ENCODE measurements at places on chromosomes 7 and 10.
A peak's percentile ranks its signal among the peaks of the same experiment; 100 is the strongest.

DNA sequence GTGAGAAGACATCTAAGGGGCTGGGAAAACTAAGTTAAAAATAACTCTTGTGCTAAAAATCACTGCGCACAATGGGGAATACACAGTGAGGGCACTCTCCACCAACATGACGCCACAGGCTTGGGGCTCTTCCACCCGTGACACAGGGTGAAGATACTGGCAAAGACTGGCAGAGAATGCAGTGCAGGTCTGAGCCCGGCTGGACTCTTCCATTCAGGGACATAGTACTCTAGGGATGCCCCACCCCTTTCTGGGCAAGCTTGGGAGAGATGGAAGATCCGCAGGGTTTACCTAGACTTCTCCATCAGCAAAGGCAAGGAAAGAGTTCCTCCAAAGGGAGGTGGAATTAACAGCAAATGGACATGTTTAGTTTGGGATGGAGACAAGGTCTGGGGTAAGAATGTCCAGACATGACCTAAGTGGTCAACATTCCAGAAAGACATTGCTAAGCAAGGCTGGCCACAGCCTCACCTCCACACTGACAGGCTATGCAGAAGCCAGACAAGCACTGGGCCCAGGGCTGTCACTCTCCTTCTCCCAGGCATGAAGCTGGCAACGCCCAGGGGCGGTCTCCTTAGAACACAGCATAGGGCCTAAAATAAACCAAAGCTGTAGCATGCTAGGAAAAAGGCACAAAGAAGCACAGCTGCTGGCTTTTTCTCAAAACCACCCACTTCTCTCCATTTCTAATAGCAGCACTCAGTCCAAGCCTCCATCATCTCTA, 28.1 kb downstream of the XPNPEP1 start:
- DNase-seq, result no peak

- DNase-seq, result no peak
These were observed 60.7 kb downstream of the TMEM209 start for GRCh38 chr7:130144312-130145171.

DNA sequence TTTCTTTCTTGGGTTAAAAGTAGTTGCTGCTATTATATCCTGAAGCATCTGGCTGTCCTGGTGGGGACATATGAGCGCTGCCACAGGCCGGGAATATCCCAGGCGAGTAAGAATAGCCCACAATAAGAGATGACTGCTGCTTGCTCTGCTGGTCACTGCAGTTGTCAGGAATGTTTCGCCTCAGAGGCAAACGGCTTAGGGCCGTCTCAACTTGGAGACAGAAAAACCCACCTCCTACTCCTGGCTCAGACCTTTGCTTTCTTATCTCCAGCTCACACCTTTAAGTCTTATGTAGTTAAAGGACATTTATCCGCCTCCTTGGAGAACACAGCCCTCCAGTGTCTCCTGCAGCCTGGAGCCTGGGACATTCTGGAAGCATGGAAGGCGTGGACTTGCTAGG, at the start of gene GJD4:
GJD4 (plus strand) TSS at position 151 of the 400 bp plus-strand sequence; CDS start at position 378, 227 bp downstream.
- no peak for DNase-seq

- no peak for DNase-seq
These were observed 36.4 kb upstream of the CD36 start for GRCh38 chr7:80601999-80602398.

GRCh38 chr10:105534086-105534485, 893.0 kb downstream of the SORCS3 start:
- no peak for DNase-seq

DNA sequence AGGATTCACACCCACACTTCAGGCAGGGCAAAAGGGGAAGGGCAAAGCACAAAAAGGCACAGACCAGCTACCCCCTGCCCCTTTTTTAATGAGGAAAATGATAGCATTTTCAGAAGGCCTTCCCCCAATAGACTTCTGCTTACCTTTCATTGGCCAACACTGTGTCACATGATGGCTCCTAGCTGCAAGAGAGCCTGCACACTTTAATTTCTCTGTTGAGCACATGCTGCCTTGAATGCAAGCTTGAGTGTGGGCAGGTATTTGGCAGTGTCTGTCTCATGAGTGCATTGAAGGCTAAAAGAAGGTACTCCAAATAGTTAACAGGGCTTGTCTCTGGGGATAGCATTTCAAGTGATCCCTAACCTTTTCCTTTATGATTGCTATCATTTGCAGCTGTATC, 175.4 kb upstream of the NFE2L3 start:
- DNase-seq, result no peak

DNA sequence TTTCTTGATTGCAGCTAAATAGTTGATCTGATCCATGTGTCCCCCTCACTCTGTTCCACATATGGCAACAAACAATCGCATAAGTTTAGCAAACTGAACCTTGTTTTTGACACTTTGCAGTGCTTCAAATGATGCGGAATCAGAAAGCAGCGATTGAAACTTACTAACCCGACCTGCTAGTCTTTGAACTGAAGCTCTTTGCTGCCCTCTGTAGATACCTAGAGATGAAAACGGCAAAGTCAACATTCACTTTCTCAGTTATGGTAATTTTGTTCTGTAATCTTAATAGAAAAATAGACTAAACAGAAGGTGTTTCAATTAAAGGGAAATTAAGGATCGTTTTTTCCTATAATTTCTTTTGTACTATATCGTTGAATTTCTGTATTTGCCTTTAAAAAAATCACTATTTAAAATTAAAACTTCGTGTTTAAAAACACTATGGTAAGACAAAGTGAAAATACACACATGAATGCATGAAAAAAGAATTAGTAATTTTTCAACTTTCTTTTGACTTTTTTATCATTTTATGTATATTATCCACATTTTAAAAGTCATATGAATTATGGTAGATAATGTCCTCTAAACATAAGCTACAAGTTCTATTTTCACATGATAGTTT, 276.5 kb downstream of the MAGI2 start:
- DNase-seq, result no peak

- no peak for DNase-seq
These were observed 42.6 kb upstream of the FAM133B start for GRCh38 chr7:92632791-92633190.

DNA sequence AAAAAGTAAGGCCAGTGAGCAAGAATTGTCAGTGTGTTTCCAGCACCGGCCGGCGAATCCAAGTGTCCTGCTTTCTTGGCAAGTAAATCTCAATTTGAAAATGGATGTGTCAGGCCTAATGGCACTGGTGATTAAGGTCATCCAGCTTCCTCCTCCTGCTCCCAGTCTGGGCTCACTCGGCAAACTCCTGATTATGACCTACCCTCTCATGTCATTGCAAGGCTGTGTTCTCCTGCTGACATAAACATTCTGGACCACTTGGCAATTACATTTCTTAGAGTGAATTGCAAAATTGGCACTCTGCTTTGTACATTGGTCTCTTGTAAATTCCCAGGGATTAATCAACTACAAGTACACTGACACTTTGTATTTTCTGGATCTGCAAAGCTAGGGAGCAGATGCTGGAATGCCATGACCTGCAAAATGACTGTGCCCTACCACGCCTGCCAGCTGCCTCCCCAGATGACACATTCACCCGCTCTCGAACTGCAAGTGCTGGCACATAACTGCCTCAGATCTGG, 473.8 kb downstream of the KIF20B start:
- no peak for DNase-seq

- DNase-seq, result no peak
These were observed 182.8 kb upstream of the BMPER start for GRCh38 chr7:33722383-33723101.

- no peak for DNase-seq
These were observed 536.4 kb downstream of the GRM8 start for GRCh38 chr7:126716321-126716720.

DNA sequence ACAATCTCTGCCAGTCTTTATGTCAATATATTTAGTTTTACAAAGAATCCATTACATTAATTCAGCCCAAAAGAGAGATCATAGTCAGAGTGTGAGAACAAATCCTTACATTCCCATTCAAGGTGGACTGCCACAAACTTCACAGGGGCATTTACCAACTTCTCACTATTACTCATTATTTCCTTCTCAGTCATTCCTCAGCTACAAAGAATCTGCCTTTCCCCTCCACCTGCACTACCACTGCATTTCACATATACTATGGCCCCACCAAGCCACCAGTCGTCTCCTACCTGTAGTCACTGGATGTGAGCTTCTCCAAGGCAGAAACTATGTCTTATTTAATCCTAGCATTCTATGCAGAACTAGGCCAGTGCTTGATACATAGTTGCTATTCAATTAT, 94.3 kb downstream of the USP6NL start:
- DNase-seq, result no peak

DNA sequence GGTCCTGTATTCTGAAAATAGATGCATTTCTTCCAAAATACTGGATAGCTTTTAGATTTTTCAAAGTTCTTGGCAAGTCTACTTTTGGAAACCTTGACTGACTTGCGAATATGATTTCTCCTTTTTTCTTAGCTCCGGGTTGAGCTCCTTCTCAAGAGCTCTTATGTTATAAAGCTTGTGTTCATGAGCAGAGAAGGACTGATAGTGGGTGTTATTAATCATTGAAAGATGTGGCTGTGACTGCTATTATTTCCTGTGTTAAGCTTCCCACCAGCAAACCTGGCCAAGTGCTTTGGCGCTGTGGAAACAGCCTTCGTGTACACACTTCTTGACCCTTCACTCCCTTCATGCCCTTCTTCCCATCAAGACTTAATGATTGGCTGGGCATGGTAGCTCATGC, 98.2 kb downstream of the KIAA1217 start:
- no peak for DNase-seq

- DNase-seq, result peak; percentile 38
These were observed 842 bp downstream of the ZNF22 start for GRCh38 chr10:45001381-45002148.

DNA sequence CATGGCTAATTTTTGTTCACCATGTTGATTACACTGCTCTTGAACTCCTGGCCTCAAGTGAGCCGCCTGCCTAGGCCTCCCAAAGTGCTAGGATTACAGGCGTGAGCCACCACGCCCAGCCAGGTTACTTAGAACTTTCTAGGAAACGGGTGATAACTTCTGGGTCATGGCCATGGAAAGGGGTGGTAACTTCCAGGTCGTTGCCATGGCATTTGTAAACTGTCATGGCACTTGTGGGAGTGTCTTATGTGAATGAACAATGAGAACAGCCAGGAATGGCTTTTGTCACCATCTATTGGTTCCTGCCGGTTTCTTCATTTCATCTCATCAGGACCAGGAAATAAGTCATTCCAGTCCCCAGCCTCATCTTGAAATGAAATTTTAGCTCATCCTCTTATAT, 120.9 kb downstream of the SLC16A9 start:
- no peak for DNase-seq

DNA sequence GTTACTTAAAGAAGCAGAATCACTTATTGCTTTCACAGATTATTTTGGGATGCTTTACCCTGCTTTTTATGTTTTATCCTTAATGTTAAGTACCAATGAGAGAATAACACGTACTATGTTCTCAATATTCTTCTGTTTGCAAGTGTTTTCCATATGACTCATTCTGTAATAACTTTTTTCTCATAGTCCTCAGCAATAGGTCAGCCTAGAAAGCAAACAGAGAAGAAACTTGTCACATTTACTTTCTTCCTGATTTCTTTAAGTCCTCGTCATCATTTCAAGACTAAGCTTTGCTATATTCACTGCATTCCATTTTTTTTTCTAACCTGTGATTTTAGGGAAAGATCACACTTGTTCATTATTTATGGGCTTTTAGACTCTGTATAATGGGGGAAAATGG, 6.8 kb upstream of the AGR2 start:
- no peak for DNase-seq

GRCh38 chr7:22718200-22718711, 8.7 kb upstream of the IL6 start:
- DNase-seq, result no peak

Measured in GDM1 (cell line).